Mammary epithelial cell (primary cell): ENCODE measurements at places on chromosomes 4 and X. TPM values are rescaled to one million over a fixed set of nuclear protein-coding genes. Genes with fewer than 3 reads are reported as not detected.

Gene TRPC5OS
- total RNA-seq: not detected

Gene AKAP4
- total RNA-seq: not detected

Gene MMRN1
- 0.29 TPM in 1 of 2 replicates, not detected in the other for total RNA-seq

Gene GPR82
- total RNA-seq: not detected

Gene SPP1
- 157 TPM for total RNA-seq

GRCh38 chrX:5733501-5733900 lies 495.2 kb downstream of the NLGN4X start:
- peak; percentile 77 for DNase-seq

DNA sequence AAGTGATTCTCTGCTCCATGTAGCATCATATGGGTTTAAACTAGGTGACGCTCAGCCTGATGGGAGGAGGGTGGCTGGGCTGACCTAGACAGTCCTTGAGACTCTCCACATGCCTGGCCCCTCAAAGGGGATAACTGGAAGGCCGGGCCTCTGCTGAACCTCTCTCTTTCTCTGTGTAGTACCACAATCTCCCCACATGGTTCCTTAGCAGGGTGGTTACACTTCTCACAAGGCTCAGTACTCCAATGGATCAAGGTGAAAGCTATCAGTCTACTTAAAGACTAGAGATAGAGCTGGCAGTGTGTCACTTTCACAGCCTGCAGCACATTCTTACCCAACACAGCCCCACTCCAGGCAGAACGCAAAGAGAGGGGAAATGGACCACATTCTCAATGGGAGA lies 80.4 kb downstream of the LDB2 start:
- no peak for DNase-seq

GRCh38 chr4:55181010-55182005 lies 55.9 kb upstream of the KDR start:
- no peak for DNase-seq

DNA sequence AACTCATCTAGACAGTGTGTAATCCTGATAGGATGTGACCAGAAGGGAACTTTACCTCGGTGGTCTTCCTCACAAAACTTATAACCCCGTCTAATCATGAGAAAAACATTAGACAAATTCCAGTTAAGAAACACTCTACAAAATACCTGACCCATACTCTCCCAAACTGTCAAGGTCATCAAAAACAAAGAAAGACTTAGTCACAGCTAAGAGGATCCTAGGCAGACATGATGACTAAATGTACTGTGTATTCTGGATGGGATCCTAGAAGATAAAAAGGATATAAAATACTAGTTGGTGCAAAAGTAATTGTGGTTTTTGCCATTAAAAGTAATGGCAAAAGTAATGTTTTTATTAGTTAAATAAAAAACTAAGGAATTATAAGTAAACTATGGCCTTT lies 81.6 kb downstream of the DTHD1 start:
- DNase-seq: peak; percentile 4

- peak; percentile 73 for DNase-seq
These were observed 7.5 kb downstream of the STOX2 start for GRCh38 chr4:183912585-183912984.
